ENCODE measurements at places on chromosomes 6 and 20.
A peak's percentile ranks its signal among the peaks of the same experiment; 100 is the strongest.

DNA sequence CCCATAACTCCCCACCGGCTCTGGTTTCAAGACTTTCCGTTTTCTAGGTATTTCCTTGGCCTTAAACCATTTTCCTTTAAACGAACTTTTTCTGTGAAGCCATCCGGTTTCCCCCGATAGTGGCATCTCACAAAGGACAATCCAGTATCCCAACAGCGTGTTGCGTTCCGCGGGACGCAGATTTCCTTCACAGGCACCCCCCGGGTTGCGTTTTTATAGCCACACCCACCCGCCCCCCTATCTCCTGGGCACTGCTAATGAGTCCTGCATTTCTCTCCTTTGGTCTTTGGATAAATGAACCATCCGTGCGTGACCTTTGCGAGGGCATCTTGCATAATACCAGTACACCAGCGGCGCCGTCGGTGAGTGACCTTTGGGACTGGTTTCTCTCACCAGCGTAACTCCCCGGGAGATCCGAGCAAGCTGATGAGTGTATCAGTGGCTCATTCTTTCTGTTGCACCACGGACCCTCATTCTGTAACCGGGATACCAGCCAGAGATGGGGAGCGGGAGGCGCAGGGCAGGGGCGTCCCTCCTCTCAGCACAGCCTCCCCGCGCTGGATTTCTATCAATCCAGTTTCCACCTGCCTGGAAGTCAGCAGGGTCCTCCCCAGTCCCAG, 586 bp upstream of the NQO2 start:
- no peak for DNase-seq

DNA sequence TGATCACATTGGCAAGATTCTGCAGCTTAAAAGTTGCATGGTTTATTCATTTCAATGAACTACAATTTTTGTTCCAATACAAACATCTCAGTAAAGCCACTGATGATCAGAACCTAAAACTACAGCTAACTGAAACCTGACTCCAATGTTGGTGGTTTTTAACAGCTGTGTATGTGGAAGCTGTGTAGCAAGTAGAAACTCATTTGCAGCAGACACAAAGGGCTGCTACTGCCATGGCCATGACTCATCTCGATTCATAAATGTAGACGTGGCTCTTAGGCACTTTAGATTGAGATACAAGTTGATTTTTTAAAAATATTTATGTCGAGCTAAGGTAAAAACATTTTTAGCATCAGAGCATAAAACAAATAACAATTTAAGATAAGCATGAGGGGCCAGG, 19.5 kb upstream of the MAP3K4 start:
- no peak for DNase-seq

DNA sequence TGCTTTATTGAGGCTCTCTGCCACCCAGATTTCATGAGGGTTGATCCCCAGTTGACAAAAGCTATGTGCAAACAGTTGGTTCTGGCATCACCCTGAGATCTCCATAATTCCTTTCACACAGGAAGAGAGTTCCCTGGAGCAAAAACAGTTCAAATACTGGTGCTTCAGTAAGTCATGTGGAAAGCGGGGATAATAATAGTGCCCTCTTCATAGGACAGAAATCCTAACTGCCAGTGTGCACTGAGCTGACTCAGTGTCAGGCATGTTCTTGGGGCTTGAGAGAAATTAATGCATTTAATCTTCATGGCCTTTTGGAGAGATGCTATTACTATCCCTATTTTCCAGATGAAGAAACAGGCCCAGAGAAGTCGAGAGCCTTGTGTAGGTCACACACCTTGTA, 7.9 kb upstream of the SLC52A3 start:
- DNase-seq = no peak

DNA sequence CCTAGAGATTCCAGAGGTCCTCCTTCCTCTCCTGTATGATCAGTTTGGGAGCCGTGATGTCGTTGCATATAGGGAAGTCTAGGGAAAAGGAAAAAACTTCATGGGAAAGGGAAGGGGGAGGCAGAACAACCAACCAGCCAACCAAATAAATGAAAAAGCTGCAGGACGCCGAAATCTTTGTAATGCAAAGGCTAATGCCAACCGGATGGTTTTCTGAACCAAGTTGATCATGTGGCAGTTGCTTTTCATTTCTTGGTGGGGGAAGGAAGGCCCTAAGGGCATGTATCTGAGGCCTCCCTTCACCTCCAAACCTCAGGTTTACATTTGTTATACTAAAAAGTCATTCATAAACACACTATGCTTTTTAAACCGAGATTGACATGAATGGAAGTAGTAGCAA, 167.2 kb downstream of the ARID1B start:
- no peak for DNase-seq

DNA sequence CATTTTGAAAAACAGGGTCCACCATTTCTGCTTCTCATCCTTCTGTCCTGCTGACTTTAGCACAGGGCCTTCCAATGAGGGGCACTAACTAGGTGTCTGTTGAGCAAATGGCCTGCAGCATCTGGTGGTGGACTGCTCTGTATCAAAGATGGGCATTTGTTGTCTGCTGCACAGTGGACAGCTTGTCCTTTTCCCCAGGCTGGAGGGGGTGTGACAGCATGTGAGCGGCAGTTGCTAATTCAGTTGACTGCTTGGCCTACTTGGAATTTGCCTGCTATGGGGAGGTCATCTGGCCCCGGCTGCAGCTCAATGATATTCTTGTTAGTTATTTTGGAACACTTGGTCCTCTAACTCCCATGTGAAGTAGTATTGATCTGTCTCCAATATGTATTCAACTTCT, 93.7 kb downstream of the SH3BGRL2 start:
- DNase-seq = no peak

GRCh38 chr20:2814076-2814475, 711 bp upstream of the C20orf141 start:
- no peak for DNase-seq

- no peak for DNase-seq
Measured at GRCh38 chr6:12289365-12289919, 719 bp upstream of the EDN1 start.

- DNase-seq = no peak
Measured at GRCh38 chr6:132780770-132781371, 17.6 kb downstream of the SLC18B1 start.

DNA sequence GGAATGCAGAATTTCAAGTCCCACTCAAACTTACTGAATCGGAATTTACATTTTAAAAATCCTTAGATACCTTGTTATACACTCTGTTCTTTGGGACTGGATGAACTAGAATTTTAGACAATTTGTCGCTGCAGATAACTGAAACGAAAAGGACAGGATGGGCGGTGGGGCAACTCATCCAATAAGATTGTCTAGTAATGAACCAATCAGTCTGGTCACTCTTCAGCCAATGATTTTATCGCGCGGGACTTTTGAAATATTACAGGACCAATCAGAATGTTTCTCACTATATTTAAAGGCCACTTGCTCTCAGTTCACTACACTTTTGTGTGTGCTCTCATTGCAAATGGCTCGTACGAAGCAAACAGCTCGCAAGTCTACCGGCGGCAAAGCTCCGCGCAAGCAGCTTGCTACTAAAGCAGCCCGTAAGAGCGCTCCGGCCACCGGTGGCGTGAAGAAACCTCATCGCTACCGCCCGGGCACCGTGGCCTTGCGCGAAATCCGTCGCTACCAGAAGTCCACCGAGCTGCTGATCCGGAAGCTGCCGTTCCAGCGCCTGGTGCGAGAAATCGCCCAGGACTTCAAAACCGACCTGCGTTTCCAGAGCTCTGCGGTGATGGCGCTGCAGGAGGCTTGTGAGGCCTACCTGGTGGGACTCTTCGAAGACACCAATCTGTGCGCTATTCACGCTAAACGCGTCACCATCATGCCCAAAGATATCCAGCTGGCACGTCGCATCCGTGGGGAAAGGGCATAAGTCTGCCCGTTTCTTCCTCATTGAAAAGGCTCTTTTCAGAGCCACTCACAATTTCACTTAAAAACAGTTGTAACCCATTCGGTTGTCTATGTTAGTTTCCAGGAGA, 41.9 kb upstream of the HFE start:
- peak; percentile 62 for DNase-seq

- no peak for DNase-seq
Measured at GRCh38 chr6:20640181-20640580, 105.9 kb downstream of the CDKAL1 start.

DNA sequence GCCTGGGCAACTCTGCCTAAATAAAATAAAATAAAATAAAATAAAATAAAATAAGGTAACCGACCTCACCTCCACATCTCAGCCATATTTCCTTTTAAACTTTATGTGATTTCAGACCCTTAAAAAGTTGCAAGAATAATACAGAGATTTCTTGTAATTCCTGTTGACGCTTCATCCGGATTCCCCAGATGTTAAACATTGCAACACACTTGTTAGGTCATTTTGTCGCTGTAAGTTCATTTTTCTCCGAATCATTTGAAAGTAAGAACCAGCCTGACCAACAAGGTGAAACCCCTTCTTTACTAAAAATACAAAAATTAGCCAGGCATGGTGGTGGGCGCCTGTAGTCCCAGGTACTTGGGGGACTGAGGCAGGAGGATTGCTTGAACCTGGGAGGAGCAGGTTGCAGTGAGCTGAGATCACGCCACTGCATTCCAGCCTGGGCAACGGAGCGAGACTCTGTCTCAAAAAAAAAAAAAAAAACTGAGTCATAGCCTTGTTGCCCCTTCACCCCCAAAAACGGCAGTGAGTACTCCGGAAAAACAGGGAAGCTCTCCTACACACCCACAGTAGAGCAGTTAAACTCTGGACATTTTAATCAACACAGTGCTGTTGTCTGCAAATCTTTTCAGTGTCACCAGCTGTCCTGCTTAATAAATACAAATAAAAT, 5.9 kb downstream of the PYGB start:
- DNase-seq = no peak

GRCh38 chr20:18718129-18718528, 95.5 kb upstream of the SCP2D1 start:
- DNase-seq = no peak

DNA sequence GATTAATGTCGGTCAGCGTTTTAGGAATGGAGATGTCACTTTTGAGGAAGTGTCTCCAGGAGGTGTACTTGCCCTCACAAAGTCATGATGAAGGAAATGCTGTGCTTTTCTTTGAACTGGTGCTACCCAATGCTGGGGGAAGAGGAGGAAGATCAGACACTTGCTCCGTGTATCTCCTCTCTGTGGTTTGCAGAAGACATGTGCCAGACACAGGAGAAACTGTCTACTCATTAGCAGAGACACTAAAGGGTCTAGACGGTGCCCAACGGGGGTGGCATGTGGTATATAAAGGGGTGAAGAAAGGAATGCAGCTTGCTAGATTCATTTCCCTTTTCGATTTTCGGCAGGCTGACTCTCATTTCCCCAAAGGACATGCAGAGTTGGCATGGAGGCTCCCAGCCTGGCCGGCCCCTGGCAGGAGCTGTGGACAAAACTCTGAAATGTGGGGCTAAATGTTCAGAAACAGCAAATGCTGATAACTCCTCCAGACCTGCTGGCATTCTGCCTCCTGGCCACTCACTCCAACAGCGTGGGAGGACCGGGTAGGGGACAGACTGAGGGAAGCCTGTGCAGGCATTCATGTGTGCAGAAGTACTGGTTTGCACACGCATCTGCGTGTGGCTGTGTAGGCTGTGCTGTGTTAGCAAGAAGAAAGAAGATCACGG, 59.6 kb upstream of the QKI start:
- no peak for DNase-seq

GRCh38 chr6:167767715-167768107, 59.0 kb upstream of the AFDN start:
- no peak for DNase-seq

DNA sequence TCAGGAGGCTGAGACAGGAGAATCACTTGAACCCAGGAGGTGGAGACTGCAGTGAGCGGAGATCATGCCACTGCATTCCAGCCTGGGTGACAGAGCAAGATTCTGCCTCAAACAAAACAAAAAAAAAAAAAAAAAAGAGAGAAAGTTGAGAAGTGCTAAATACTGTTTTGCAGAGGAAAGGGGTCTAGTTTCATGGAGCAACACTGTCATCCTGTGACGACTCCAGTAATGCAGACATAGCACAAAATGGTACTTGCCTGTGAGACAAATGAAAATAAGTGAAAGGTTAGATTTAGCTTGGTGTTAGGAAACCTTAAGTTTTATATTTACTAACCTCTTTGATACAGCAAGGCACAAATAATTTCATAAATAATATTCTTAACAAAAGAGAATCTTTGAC, 29.7 kb downstream of the CEP162 start:
- no peak for DNase-seq

DNA sequence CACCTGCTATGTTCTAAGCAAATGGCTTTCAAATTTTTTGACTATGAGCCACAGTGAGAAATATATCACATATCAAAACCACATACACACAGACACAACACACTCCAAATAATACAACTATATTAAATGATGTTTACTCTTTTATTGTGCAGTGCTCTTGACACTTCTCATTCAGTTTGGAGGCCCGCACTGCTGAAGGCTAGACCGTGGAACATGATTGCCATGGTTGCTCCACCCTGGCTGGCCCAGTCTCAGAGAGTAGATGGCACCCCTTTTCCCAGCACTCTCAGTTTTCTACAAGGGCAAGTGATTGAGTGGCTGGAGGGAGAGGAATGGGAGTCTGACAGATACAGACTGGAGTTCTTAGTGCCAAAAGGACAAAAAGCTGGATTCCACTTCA, 86.9 kb downstream of the SH3BGRL2 start:
- no peak for DNase-seq

GRCh38 chr6:147395158-147395557, 113.3 kb upstream of the SAMD5 start:
- no peak for DNase-seq
